ENCODE measurements at places on chromosomes 3 and 15.

GRCh38 chr3:42118762-42119361, 27.7 kb downstream of the TRAK1 start:
- DNase-seq: no peak

DNA sequence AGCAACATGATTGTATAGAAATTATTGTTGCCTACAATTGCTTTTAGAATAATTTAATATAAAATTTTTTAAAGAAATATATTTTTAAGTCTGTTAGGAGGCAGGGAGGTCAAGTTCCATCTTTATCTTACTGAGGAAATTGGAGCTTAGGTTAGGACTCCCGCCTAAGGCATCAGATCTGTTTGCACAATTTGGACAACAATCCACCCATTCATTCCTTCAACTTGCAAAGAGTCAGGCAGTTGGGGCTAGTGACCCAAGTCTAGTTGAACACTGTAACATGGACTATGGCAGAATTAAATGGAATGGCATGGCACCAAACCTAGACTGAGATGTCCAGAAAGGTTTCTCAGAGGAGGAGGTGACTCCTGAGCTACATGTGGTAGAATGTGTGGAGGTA, 149.4 kb upstream of the SETMAR start:
- DNase-seq: no peak

GRCh38 chr15:96914081-96914480, 583.6 kb downstream of the NR2F2 start:
- DNase-seq: no peak

DNA sequence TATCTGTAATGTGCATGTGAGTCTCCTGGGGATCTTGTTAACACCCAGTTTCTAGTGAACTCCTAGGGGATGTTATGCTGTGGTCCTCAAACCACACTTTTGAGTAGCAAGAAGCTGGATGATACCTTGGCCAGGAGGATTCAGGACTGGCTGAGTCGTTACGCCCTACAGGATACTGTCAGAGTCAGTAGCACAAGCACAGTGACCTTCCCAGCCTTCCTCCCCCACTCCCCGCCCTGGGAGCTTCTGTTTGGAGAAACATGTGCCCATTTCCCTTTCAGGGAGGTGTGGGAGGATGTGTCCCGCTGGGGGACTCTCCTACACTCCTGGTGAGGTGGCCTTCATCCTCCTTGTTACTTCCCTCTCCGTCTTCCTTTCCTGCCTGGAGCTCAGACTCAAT, 76.4 kb upstream of the TRPM1 start:
- no peak for DNase-seq

DNA sequence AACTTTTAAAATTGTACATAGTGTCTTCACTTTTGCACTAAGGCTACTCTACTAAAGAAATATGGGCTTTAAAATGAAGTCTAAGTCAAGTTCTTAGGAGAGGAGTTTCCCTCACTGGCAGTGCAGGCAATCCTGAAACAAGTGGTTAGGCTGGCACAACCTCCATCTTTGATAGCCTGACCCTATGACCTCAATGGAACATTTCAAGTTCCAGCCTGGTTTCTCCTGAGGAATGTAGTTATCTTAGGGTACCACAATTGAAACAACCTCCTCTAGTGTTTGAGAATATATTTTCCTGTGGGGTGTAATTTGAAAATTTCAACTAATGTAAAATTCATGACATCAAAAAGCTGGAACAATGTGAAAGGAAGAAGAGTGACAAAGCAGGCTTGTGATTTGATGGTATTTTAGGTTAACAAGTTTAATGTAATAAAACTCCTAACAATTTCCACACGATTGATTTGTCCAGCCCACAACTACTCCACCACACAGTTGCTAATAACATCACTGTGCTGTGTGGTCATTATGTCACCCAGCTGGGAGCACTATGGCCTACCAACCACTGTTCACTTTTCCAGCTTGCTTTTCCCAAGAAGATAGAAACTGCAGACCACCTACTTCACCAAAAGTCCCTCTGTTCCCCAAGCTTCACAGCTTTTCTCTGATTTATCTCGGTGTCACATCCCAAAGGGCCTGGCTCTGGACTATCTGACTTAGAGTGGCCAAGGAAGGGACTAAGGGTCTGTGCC, 1.8 kb downstream of the WWTR1 start:
- DNase-seq: no peak

GRCh38 chr15:96565266-96565665, 234.8 kb downstream of the NR2F2 start:
- DNase-seq: no peak

GRCh38 chr3:105504440-105504951, 137.8 kb downstream of the ALCAM start:
- DNase-seq: no peak

GRCh38 chr3:88038566-88038965, 20.2 kb downstream of the CGGBP1 start:
- DNase-seq: no peak

DNA sequence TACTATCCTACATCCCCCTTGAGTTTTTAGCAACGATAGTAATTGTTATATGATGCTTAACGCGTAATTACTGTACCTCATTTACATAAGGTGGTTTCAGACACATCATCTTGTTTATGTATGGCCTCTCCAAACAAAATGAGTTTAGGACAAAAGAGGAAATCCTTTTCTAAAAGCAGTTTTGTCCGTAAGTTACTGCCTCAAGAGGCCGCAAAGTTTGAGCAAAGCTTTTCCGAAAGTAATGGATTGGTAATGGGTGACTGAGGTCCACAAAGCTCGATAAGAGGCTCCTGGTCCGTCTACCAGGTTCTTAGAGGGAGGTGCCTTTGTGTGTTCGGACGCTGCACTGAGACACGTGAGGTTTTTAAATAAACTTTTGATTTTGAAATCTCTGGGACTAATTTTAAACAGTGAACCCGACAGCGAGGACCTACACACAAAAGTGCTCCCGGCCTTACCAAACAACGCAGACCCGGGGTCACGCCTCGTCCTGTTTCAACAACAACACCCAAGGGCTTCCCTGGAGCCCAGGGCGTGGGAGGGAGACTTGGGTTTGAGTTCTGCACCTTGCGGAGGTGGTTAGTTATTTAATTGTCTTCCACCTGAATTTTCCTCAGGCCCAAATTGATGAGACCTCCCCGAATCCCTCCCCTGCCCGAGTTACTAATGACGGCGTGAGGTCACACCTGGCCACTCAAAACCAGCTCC, 456 bp upstream of the C15orf61 start:
- no peak for DNase-seq

DNA sequence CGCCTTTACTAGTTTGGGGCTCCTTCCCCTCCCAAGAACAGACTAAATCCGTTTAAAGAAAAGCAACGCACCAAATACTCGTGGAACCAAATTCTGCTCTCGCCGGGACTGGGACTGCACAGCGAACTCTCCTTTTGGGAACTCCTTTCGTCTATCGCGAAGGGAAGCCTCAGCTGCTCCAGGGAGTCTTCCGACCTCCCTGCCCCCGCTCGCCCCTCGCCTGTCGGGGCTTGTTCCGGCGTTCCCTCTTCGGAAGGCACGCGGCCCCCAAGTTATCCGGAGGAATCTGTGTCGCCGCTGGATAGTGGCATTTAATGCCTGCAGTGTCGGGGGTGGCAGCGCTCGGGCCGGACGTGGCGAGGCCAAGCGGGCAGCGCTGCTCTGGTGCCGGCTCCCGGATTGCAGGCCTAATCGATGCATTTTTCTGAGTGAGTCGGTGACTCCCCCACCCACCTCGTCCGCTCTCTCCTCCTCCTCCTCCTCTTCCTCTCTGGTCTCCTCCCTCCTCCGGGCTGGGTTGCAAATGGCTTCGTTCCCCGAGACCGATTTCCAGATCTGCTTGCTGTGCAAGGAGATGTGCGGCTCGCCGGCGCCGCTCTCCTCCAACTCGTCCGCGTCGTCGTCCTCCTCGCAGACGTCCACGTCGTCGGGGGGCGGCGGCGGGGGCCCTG, at the start of gene TRIM71:
TRIM71 (plus strand) TSS at position 440 of the 671 bp plus-strand sequence; CDS start at position 524, 84 bp downstream.
- no peak for DNase-seq

GRCh38 chr15:89490814-89491315, 5.5 kb downstream of the RHCG start:
- no peak for DNase-seq

DNA sequence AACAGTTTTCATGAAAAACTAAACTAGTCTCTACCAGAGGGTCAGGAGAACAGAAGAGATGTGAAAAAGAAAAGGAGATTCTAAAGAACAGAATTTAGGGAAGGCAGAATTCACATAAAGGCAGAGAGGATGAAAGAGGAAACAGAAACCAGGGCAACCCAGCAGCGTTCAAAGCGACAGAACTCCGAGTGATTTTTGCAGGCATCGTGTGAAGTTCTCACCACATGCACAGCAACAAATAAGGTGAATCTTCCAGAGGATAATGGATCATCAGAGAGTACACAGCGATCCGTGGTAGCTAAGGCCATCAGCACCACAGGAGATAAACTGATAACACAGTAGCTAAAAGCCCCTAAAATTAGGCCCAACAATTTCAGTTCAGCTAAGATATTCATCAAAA, 250.8 kb upstream of the THBS1 start:
- DNase-seq: no peak

GRCh38 chr3:169667166-169668071, 3.9 kb upstream of the MECOM start:
- no peak for DNase-seq

DNA sequence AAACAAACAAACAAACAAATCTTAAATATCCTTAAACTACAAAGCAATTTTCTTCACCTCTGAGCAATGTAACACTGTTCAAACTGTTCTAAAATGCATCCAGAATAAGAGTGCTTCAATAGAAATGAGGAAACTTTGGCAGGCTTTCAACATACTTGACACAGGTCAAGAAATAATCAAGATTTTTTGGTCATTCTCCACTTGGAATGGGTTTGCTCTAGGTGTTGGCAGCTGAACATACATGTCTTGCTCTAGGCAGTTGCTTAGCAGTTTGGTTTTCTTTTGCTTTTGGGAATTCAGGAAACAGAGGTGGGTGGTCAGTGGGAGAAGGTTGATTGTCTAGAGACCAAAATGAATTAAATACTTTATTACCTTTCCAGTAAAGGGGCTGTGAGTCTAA, 1.4 kb upstream of the LRRC3B start:
- DNase-seq: no peak

DNA sequence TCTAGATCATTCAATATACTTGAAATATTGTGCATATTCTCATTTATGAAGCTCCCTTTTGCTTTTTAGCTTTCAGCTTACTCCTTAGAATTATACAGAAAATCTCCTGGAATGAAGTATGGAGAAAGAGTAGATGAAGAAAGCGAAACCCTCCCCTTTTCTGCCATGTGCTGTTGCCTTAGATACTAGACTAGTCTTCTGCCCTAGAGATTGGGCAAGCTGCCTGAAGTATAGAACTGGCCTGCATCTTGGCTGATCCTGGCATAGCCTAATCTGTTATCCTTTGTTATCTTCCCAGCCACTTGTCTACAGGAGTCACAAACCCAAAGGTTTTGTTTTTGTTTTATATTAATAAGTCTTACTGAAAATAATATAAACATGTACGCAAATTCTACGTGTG, 138.8 kb downstream of the RBPMS2 start:
- no peak for DNase-seq

- DNase-seq: peak; percentile 4
Measured at GRCh38 chr15:33201491-33202231, 7.1 kb upstream of the FMN1 start.

DNA sequence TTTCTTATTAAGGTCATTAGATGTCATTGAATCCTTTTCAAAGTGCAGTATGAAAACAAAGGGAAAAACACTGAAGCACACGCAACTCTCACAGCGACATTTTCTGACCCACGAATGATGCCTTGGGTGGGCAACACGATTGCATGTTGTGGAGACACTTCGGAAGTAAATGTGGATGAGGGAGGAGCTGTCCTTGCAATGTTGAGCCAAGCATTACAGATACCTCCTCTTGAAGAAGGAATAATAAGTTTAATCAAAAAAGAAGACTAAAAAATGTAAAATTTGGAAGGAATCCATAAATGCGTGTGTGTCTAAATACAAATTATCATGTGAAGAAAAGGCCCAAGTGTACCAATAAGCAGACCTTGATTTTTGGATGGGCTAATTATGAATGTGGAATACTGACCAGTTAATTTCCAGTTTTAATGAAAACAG, 16.9 kb downstream of the THBS1 start:
- no peak for DNase-seq

DNA sequence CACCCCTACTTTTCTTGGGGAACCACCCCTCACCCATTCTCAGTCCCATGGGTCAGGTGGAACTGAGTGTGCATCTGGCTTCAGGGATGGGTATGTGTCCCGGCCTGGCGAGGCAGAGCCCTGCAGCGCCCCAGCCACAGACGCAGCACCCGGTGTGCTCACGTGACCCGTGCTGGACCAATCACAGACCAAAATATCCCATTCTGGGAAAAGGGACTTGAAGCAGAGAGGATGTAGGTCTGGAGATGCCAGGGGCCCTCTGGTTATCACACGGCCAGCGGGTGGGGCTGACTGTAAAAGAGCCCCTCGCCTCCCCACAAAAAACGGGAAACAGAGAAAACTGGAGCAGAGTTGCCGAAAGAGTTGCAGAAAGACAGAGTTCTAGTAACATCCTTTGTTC, 138.0 kb upstream of the RAD18 start:
- DNase-seq: no peak

- DNase-seq: no peak
Measured at GRCh38 chr15:74295800-74296199, 59.7 kb downstream of the CCDC33 start.

- no peak for DNase-seq
Measured at GRCh38 chr3:29057326-29057725, 223.5 kb upstream of the RBMS3 start.
